ENCODE measurements at places on chromosomes 16 and 17.

DNA sequence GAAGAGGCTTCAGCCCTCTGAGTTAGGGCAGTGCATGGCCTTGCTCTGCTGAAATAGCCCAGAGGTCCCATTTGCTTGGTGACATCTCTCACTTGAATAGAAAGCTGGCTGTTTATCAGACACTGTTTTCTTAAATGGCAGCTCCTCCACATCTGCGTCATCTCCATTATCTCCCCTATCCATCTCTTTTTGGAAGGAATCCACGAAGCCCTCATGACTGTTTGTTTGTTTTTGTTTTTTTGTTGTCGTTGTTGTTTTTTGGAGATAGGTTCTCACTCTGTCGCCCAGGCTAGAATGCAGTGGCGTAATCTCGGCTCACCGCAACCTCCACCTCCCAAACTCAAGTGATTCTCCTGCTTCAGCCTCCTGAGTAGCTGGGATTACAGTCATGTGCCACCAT lies 16.6 kb downstream of the NAA60 start:
- DNase-seq, result no peak

DNA sequence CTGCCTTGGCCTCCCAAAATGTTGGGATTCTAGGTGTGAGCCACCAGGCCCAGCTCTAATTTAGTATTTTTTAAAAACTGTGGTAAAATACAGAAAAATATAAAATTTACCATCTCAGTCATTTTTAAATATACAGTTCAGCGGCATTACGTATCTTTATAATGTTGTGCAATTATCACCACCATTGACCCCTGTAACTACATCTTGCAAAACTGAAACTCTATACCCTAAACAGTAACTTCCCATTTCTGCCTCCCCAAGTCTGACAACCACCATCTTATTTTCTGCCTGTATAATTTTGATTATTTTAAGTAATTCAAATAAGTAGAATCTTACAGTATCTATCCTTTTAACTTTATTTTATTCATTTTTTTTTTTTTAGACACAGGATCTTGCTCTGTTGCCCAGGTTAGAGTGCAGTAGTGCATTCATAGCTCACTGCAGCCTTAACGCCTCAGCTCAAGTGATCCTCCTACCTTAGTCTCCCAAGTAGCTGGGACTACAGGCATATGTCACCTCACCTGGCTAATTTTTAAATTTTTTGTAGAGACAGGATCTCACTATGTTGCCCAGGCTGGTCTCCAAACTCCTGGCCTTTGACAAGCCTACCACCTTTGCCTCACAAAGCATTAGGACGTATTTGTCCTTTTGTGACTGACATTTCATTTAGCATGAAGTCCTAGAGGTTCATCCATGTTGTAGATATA lies 10.9 kb upstream of the GGA2 start:
- no peak for DNase-seq

DNA sequence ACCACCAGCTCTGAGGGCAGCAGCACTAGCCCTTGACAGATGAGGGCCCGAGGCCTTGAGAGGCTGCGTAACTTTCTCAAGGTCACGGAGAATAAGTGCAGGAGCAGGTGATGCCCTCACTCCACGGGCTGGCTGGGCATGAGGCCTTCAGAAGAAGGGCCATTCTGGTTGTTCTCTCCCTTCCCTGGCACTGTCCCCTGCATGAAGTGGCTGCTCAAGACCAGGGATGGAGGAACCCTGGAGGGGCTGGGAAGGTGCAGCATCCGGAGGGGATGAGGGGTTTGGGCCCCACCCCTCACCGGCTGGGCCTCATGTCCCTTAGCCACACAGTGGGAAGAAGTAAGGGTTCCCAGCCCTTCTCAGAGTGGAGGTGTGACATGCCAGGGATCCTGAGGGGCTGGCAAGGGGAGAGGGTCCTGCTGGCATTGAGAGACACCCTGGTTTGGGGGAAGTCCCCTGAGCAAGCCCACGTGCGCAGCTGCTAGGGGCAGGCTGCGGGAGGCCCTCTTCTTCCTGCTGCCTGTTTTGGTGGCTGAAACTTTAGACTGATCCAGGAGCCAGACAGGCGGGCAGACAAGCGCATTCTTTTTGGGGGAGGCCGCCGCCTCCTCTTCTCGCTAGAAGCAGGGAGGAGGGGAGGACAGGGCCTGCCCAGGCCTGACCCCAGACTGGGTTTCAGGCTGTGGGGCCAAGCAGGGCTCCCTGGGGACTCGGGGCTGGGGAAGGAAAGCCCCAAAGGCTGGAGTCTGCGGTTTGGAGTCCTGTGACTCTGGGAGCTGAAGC lies 74.0 kb downstream of the N4BP1 start:
- no peak for DNase-seq

DNA sequence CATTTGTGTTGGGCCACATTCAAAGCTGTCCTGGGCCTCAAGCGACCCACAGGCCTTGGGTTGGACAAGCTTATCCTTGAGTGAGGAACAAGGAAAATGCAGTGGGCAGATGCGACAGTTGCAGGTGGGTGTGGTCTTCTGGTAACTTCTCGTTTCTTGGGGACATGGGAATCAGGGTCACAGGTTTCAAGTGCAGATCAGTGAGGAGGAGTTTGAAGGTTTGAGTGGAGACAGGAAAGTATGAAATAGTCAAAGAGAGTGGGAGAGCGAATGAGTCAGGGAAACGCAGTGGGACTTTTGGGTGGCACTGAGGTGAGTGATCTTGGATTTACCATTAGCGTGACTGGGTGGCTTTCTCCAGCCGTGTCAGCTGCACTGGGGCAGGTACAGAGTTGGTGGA lies 15.4 kb upstream of the CCL22 start:
- no peak for DNase-seq

DNA sequence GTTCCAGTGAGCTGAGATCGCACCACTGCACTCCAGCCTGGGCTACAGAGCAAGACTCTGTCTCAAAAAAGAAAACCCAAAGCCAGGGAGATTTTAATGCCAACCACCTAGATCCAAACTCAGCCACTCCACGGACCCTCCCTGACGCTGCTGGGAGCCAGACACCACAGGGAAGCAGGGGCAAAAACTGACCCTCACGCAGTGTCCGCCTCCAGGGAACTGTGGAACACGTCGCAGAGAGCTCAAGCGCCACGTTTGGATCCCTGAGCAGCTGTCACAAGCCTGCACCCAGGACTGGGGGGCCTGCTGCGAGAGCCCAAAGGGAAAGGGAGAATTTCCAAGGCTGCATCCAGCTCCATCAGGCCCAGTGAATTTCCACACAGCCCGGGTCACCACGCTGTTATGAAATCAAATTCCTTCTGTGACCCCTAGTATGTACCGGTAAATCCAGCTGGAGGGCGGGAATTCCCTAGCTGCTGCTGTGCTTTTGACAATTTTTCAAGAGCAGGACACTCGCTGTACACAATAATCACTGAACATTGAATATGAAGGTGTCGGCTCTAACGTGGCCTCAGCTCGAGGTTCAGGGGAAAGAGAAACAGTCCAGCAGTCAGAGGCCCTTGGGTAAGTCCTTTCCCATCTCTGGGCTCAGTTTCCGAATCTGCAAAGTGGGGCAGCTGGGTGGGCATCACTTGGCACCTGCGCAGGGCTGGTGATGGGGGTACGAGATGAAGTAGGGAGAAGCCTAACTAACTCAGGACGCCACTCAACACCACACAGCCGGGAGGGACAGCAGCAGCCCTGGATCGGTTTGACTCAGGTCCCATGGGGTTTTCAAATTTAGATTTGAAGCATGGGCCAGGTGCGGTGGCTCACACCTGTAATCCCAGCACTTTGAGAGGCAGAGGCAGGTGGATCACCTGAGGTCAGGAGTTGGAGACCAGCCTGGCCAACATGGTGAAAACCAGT lies 8.6 kb downstream of the CARHSP1 start:
- no peak for DNase-seq

DNA sequence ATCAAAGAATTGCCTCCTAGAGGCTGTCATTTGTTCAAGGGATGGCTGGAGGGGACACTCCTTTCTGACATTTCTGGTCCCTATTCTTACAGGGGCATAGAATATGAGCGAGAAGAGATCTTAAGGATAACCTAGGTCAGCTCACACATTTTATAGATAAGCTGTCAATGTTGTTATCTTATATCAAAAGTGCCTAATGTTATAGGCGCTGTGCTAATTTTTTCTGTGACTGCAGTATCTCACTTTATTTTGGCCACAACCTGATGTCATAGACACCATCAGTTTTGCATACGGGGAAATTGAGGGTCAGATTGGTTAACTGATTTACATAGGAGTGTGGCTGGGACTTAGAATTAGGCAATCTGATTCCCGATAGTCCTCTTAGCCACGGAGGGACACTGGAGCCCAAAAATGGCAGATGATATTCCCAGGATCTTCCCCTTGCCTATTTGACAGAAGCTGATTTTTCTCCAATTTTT lies 1.2 kb downstream of the CPD start:
- DNase-seq, result no peak

- DNase-seq, result no peak
These were observed 38.2 kb upstream of the NUDT7 start for GRCh38 chr16:77684181-77684526.
